CD8-positive, alpha-beta T cell (primary cell): ENCODE measurements at places on chromosomes 5 and 9.

DNA sequence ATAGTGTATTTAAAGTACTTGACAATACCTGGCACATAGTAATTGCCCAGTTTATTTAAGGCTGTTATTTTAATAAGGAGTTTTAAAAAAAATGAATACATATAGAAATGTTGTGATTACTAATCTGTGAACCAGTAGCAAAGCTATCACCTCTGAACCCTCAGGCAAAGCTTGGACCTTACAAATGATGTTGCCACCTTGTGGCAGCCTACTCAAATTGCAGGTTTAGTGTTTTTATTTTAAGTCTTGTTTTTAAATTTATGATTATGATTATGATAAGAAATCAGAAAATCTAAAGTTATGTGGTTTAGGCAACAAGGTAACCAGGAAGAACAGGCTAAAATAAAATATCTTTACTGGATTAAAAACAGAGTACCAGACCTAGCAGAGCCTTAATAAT is 35.8 kb downstream of the PPARGC1B start:
- no peak for DNase-seq

GRCh38 chr9:105059252-105059651 is 131.3 kb upstream of the ABCA1 start:
- no peak for DNase-seq

- DNase-seq, result no peak
Observed at GRCh38 chr5:159186319-159186718, 23.0 kb downstream of the RNF145 start.

- DNase-seq, result no peak
Observed at GRCh38 chr9:7266911-7267595, 509.3 kb downstream of the KDM4C start.

- DNase-seq, result no peak
Observed at GRCh38 chr5:167820101-167820990, 471.1 kb upstream of the WWC1 start.

GRCh38 chr9:93037476-93037971 is 21.0 kb upstream of the SUSD3 start:
- DNase-seq, result no peak

DNA sequence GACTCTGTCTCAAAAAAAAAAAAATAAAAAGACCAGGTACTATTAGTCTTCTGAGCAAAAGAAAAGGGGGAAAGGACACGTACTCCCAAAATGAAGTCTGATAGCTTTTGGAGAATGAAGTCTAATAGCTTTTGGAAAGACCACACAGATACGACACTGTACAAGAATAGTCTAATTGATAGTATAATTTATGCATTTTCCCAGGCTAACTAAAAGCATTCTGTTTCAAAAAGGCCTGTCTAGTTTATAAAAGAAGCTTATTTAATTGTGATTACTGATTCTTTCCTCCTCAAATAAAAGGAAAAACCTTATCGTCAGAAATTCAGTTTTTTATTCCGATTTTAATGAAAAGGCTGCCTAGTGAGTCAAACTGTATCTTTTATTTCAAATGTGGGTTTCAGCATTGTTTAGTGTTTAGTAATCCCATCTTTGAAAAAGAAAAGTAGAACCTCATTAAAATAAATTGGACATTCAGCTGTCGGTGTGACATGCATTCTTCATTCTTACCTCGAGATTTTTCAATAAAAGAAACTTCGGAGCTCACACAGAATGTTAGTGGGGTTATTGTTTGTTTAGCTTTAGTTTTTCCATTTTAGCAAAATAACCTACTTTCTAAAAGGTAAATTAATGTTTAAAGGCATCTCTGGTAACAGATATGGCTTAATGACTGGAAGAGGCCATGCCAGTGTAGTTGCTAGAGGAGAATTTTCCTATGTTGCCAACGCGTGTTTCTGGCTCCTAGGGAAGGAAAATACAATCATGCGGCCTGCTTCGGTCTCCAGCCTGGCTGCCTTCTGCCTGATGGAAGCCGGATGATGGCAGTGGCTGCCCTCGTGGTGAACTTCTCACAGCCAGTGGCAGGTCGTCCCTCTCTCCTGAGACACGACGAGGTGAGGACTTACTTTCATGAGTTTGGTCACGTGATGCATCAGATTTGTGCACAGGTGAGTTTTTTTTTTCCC is 70.0 kb downstream of the NLN start:
- no peak for DNase-seq

DNA sequence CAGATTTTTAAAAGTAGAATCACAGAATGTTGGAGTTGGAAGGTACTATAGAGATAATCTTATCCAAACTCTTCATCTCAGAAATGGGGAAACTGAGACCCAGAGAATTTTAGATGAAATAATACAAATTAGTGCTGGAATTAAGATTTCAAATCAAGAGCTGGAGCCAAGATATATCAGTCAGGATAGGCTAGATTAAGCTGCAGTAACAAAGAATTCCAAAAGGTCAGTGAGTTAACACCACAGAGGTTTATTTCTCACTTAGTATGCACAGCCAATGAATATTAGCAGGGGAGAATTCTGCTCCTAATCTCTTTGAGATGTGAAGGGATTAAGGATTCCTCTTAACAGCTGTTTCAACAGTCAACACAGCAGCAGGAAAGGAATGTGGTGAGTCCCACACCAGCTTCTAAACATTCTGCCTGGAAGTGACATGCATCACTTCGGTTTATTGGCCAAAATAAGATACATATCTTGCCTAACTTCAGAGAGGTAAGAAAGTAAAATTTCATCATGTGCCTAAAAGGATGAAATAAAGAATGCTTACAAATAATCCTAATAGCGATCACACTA is 136.8 kb downstream of the FRMD3 start:
- no peak for DNase-seq

DNA sequence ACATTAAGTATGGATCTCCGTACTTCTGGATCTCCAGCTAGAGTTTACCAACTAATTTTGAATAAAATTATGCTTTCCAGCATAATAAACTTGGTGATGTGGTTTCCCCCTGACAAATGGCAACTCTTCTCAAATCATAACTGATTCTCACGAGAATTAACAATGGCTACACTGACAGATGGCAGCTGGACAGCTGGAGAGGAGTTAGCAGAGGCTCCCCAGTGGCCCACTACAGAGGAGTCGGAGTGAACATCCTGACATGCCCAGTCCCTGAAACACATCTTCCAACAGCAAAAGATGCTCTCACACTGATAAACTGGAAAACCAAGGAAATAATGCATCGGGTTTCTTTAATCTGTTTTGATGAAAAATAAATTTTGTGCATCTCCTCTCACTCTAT is 239.6 kb downstream of the MAN2A1 start:
- no peak for DNase-seq

GRCh38 chr9:127520941-127521918 is 69.9 kb downstream of the LRSAM1 start:
- DNase-seq, result no peak

- no peak for DNase-seq
Observed at GRCh38 chr9:124448019-124448418, 2.2 kb upstream of the ADGRD2 start.

DNA sequence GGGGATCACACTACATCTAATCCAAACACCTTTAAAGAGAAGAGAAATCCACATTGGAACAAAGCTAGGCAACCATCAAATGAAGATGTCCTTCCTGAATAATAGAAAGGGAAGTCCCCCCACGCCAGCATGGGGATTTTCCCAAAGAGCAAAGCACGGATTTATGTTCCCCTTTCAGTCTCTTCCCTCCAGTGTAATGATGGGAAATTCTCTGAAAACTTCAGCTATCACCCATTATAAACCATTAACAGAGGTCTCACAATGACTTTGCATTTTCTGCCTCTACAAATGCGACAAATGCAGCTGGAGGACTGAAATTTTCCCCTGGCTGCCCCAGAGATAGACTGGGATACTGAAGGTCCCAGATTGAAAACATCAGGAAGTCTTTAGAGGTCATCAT is 368.7 kb downstream of the EFNA5 start:
- DNase-seq, result no peak

GRCh38 chr9:16484744-16485143 is 385.7 kb downstream of the BNC2 start:
- no peak for DNase-seq

DNA sequence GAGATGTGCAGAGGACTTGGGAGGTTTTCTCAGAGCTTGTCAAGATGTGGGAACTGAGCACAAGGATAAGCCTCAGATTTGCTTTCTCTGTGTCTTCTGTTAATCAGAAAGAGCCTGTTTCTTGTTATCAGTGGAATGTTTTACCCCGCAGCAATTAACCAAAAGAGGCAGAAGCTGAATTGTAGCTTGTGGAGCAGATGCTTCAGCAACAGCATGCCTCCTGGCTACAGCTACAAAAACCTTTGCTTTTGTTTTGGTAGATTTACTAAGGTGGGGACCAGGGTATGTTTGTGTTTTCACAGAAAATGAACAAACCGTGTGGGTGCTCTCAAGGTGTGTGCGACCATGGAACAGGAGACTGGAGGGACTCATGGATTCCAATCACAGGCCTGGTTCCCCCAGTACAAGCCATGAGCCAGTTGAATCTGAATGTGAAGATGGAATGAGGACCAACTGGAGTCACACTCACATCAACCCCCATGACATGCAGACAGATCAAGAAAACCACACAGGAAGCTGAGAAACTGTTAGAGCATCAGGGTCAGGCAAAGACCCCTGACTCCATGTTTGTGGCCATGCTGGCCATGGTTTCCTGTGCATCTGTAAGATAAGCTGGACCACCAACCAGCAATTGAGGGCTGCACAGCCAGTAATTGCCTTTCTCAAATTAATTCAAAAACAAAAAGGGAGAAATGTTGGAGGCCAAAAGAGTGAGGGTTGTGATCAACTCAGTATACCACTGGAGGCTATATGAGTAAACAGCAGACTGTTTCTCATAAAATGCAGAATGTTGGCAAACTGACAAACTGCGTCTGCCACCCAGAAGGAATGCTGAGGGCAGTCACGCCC is 6.9 kb downstream of the UGT3A2 start:
- DNase-seq, result no peak

GRCh38 chr9:96006961-96007360 is 131.5 kb downstream of the ERCC6L2 start:
- DNase-seq, result no peak

GRCh38 chr5:149779124-149779465 is 49.0 kb downstream of the PPARGC1B start:
- no peak for DNase-seq

DNA sequence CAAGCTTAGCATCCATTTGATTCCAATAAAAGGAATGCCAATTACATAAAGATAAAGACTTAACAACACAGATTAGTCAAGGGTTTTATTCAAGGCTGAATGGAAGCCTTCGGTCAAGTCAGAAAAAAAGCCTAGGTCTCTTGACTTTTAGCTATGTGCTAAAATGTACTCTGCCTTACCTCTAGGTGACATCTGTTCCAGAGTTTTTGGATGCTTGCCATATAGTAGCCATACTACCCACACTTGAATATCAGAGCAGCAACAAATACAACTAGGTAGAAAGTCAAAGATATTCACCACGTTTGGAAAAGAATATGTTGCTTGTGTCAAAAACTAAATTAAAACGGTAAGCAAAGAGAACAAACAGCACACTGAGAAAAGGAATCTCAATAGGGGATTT is 484.7 kb downstream of the ELAVL2 start:
- DNase-seq, result no peak

DNA sequence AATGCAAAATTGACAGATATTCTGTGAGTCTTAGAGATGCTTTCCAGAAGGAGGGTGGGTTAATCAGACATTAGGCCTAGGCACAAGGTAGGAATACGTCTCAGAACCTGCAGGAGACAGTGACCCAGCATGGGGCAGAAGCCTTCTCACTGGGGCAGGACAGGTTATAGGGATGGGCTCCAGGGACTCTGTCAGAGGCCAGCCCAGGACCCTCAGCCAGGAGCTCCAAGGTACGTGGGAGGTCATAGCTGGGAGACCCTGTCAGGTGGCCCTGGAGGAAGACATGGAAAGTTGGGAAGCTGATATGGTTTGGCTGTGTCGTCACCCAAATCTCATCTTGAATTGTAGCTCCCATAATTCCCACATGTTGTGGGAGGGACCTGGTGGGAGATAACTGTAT is 450.4 kb downstream of the GADD45G start:
- DNase-seq, result no peak

DNA sequence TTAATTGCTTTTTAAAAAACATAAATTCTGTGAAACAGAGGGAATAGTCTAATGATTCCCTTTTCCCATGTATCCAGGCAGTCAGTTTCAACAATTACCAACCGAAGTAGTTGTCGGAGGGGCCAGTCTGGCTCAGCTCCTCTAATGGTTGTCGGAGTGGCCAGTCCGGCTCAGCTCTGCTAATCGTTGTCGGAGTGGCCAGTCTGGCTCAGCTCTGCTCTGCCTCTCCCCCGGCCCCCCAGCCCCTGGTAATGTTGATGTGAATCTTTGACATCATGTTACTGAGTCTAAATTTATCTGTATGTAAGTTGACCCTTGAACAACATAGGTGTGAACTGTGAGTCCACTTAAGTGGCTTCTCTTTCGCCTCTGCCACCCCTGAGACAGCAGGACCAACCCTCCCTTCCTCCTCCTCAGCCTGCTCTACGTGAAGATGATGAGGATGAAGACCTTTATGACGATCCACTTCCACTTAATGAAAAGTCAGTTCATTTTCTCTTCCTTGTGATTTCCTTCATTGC is 9.4 kb downstream of the NDUFS6 start:
- no peak for DNase-seq

DNA sequence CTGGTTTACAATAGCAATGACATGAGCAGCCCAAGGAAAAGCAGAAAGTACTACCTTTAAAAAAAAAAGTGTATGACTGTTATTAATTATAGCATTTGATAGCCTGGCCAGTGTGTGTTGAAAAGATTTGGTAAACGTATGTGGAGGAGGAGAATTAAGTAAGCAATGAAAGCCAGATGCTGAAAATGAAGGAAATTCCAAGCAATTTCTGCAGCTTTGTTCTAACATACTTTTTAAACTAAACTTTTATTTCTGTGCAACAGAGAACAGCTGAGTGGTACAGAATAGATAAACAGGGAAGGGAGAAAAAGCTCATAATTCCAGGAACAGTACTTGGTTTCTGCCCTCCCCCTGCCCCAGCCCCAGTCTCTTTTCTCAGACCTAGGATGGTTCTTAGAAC is 252.6 kb downstream of the ADAMTSL1 start:
- no peak for DNase-seq

DNA sequence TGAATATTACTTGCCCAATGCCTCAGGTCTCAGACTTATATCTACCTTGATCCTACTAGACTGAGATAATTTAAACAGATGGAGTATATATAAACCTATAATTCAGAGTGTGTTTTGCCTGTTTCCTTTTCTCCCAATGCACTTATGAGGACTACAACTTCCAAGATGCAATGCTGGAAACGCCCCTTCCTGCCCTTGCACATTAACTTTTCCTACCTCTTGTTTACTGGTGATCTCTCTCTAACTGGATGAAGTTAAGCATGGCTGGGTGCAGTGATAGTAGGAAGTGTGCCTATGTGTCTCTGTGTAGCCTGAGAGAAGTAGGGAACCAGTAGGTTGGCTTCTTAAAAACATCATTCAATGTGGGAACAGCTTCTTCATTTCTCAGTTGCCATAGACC is 115.2 kb downstream of the SVEP1 start:
- DNase-seq, result no peak

GRCh38 chr5:6873359-6873758 is 160.1 kb downstream of the TENT4A start:
- DNase-seq, result no peak

DNA sequence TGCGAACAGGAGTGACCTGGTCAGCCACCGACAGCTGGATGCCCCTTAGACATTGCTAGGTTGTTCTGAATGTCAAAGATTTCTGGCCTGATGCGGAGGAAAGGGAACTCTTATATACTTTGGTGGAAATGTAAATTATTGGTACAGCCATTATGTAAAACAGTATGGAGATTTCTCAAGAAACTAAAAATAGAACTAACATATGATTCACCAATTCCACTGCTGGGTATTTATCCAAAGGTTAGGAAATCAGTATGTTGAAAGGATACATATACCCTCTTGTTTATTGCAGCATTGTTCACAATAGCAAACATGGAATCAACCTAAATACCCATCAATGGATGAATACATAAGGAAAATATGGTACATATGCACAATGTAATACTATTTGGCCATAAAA is 31.8 kb downstream of the DMRT3 start:
- no peak for DNase-seq
